ENCODE measurements at places on chromosomes 13 and 19.

DNA sequence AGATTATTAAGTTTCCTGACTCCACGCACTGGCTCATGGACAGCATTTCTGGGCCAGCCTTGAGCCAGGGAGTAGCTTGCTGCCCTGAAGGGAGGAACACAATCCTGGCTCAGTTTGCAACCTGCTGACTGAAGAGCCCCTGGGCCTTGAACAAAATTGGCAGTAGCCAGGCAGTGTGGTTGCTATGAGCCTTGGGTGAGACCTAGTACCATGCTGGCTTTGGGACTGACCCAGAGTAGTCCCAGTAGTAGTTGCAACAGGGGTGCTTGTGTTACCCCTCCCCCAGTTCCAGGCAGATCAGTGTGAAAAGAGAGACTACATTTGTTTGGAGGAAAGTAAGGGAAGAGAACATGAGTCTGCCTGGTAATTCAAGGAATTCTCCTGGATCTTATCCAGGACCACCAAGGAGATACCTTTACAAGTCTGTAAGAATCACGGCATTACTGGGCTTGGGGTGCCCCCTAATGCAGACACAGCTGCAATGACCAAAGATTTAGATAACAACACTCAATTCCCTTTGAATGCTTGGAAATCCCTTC lies 22.0 kb downstream of the ITGBL1 start:
- no peak for DNase-seq

- DNase-seq, result no peak
Observed at GRCh38 chr19:4649392-4650047, 10.2 kb downstream of the TNFAIP8L1 start.

- peak; percentile 60 for DNase-seq
Observed at GRCh38 chr19:3852614-3853254, 16.1 kb downstream of the ZFR2 start.

DNA sequence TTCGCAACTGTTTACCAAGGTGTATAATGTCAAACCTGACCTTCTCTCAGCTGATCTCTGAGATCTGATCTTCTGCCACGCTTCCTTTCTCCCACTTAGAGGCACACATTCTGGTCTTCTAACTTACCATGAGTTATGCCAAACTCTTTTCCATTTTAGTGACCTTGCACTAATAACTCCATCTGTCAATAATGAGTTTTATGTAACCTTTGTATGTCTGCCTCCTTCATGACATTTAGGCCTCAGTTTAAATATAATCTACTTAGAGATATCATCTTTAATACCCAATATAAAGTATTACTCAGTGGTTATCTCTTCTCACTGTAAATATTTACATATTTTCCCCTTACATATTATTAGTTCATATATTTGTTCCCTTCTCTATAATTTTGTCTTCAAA lies 827.5 kb upstream of the PCDH20 start:
- DNase-seq, result no peak

DNA sequence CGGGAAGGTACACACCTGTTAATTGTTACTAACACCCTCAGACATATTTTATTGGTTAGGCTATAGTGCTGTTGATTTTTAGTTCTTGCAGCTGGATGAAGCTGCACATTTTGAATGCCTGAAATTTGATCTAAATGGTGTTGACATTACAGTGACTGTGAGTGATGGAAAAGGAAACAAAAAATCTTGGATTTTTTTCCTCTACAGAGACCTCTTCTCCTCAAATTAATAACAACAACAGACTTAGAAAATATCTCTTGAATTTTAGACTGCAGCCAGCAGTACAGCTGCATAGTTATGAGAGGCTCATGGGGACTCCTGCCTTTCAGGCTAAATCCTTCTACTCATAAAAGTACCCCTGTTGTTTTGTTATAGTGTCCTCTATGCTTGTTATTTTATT lies 500.5 kb upstream of the SPRY2 start:
- DNase-seq, result no peak

GRCh38 chr19:16115301-16116039 lies 3.8 kb downstream of the RAB8A start:
- no peak for DNase-seq

GRCh38 chr19:58394821-58395219 lies 636 bp upstream of the RNF225 start:
- DNase-seq, result no peak

GRCh38 chr13:77416666-77417212 lies 89.8 kb upstream of the MYCBP2 start:
- no peak for DNase-seq

DNA sequence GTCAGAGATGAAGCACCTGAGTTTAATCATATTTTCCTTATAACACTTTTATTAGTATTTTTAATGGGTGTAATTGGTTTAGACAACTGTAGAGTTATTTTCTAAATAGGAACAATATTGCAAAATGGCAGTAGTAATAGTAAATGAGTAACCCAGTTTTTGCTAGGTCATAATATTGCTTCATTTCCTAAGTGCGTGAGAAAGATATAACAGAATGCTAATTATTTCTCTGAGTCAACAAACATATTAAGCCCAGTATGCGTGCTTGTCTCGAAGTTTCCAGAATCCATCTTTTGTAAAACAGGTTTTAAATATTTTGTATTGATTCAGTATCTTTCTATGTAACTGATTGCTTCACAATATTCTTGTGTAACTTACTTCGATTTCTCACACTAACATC lies 315.3 kb downstream of the MYO16 start:
- no peak for DNase-seq

DNA sequence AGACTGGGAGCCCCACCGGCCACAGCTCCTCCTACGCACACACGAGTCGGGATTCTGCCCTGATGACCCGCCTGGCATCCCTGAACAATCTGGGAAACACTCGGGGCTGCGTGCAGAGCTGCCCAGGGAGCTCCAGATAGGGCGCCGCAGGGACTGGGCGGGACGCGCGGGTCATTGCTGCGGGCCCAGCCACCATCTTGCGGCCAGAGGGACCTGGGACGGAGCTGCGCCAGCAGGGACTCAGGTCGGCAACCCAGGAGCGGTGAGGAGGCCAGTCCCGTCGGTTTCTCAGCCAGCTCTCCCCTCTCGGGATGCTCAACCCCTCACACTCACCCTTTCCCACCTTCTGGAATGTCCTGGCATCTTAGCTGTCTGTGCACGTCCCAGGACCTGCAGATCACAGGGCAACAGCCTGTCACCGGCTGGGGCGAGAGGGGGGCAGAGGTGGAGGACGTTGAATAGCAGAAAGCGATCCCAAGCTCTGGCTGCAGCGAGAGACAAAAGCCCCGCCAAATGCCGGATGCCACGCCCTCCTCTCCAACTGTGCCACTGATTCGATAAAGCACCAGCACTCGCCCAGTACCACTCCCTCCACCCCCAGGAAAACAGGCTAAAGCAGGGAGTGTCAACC lies 20.4 kb upstream of the ZNF91 start:
- no peak for DNase-seq

- DNase-seq, result no peak
Observed at GRCh38 chr19:44813841-44814470, 5.1 kb downstream of the BCAM start.

GRCh38 chr19:35044317-35045117 lies 3.0 kb downstream of the HPN start:
- DNase-seq, result peak; percentile 12

- DNase-seq, result peak; percentile 26
Observed at GRCh38 chr13:100707818-100708740, 33.5 kb upstream of the TMTC4 start.

- DNase-seq, result no peak
Observed at GRCh38 chr13:26758496-26759157, 2.0 kb downstream of the GPR12 start.

DNA sequence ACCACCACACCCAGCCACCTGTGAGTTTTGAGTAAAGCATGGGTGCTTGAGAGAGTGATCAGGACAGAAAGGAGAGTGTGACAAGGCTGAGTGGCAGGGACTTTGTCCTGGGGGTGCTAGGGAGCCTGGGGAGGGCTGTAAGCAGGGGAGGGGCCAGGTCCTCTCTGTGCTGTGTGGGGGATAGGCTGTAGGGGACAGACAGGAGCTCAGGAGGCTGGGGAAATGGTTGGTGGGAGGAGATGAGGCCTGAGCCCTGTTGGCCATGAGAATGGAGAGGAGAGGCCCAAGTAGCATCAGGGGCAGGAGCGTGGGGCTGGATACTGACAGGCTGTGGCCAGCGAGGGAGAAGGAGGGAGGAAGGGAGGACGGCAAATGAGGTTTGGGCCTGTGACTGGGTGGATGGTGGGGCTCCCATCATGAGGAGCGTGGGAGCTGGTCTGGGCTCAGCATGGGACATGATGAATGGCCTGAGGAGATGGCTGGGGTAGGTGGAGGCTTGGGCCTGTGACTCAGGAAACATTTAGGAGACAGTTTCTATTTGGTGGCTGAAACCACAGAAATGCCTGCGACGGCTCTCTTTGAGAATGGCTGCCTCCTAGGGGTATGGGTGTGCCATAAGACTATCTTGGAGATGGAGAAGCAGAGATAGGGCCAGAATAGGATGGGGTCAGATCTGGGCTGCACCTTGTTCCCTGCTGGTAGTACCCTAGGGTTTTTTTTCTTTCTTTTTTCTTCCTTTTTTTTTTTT lies 25.0 kb downstream of the GRIN2D start:
- DNase-seq, result no peak

DNA sequence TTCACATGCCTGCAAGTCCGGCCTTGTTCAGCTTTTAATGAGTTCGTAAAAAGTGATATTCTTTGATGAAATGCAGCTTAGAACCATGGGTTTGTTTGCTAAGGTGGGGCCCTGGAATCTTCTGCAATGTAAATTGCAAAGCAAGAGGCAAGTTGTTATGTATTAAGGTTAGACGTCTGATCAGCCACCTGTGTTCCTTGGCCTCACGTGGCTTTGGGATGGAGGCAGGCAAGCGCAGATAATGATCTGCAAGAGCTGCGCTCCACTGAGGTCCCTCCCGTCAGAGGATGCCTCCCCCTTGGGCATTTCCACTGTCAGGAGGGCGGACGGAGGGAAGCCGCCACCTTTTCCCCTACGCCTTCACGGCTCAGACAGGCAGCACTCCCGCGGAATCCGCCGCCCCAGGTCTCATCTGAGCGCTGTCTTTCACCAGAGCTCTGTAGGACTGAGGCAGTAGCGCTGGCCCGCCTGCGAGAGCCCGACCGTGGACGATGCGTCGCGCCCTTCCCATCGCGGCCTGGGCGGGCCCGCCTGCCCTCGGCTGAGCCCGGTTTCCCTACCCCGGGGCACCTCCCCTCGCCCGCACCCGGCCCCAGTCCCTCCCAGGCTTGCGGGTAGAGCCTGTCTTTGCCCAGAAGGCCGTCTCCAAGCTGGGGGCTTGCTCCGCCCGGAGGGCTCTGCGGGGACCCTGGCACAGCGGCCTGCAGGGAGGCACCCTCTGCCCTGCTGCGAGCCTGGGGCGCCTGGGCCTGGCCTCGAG lies 110.9 kb downstream of the CRYL1 start:
- no peak for DNase-seq
